Muscle of arm (tissue), 14 donors: ENCODE measurements at places on chromosomes 3 and 15.

- DNase-seq, result no peak
Measured at GRCh38 chr3:20324664-20325478, 138.9 kb upstream of the SGO1 start.

- DNase-seq, result no peak
Measured at GRCh38 chr3:172982736-172983364, 158.2 kb downstream of the SPATA16 start.

DNA sequence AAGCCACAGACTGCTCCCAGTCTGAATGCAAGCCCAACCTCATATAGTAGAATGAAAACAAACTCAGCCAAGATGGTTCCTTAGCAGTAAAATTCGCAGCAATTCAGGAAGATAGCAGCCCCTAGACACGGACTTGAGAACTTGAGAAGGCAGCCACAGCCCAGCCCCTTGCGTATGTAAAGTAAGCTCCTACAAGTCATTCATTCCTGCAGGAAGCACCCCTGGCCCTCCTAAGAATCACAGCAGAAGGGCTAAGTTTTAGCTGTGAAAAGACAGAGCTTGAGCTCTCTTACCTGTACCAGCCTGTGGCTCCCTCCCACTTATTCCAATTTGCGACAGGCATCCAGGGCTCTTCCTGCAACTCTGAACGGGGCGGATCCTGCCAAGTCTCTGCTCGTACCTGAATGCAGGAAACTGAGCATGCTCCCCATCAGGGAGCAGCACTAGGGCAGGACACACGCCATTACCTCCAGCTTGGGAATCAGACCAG, 136.4 kb downstream of the MAGI1 start:
- DNase-seq, result no peak

DNA sequence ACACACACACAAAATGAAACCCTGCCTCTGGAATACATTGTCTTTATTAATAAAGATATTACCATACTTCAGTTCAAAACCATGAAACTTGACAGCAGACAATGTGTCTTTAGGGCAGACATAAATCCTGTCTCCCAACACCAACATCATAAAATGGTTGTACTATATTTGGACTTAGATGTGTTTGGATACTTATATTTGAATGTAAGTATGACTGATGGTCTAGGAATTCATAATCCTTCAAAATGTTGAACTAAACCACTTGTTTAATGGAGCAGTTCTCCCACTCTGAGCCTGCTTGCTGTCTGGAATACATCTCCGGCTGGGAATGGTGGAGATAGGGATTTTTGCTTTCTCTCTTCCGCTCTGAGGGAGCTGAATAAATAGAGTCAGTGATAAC, 10.6 kb downstream of the FBN1 start:
- DNase-seq, result no peak

- DNase-seq, result no peak
Measured at GRCh38 chr3:129502641-129503408, 25.6 kb upstream of the RHO start.

GRCh38 chr3:171173736-171174135, 147.2 kb upstream of the SLC2A2 start:
- no peak for DNase-seq

- DNase-seq, result peak; percentile 32
Measured at GRCh38 chr3:49422379-49423248, at the start of gene AMT. Gene AMT (minus strand): TSS chr3:49422473. CDS start chr3:49422450, 23 bp downstream.

GRCh38 chr15:32840507-32841245, 122.9 kb downstream of the GREM1 start:
- no peak for DNase-seq

DNA sequence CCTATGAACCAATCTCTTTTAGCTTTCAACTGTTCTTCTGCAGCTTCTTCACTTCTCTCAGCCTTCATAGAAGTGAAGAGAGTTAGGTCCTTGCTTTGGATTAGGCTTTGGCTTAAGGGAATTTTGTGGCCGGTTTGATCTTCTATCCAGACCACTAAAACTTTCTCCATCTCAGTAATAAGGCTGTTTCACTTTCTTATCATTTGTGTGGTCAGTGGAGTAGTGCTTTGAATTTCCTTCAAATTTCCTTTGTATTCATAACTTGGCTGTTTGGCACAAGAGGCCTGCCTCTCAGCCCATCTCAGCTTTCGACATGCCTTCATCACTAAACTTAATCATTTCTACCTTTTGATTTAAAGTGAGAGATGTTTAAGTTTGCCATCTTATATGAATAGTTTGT, 21.7 kb downstream of the DZIP1L start:
- no peak for DNase-seq

GRCh38 chr15:81216422-81216821, 19.7 kb downstream of the IL16 start:
- DNase-seq, result no peak

- no peak for DNase-seq
Measured at GRCh38 chr3:143031327-143031726, 30.0 kb downstream of the U2SURP start.

- DNase-seq, result no peak
Measured at GRCh38 chr3:16673530-16673929, 68.3 kb upstream of the DAZL start.
